NCI-H2081 treated with DMSO at 0.1 percent for 48 hours (cell line): ENCODE measurements at places on chromosomes 3 and 15.
A peak's percentile ranks its signal among the peaks of the same experiment; 100 is the strongest.

DNA sequence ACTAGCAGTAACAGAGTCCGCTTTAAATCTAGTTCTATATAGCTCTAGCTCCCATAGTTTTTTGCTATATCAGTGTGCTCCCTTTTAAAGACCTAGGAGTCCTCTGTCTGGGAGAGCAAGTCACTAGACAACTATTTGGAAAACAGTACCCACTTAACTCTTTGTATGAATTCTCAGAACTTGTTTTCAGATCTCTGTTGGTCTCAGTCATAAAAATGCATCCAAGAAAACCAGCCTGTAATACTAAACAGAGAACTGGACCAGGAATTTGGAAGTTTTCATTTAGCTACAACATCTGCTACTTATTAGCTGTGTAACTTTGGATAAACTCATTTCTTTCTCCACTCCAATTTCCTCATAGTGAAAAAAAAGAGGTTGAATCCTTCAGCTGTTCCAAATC, 56.9 kb upstream of the C3orf49 start:
- no peak for DNase-seq

- DNase-seq = no peak
Observed at GRCh38 chr15:67002368-67002767, 63.0 kb upstream of the SMAD3 start.

DNA sequence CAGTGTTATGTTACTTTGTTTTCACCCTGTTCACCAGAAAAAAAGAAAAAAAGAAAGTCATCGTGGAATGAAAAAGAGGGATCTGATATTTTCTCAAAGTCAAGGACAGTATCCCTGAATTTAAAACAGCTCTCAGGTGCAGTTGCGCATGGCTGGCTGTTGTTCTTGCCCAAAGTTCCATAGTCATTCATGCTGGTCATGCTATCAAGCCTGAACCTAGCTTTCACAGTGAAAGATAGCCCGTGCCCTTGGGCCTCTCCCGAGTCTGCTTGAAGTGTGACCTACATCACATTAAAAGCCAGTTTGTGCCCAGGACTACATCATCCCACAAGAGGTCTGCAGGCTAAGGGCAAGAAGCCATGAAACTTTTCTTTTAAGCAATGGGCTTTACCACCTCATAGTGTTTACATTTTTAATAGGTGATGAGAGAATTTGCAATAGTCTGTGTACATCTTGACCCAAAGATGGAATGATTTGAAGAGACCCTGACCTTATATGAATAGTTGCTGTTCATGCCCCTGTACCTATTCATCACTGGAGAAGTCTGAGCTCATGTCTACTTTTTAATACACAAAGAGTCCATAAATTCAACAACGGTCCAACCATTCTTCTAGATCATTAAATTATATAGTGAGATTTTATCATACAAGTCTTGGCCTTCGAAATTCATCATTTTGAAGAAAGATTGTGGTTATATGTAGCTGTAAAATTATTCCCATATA, 522.5 kb upstream of the MCTP2 start:
- no peak for DNase-seq

- DNase-seq = no peak
Observed at GRCh38 chr15:39193611-39194010, 387.3 kb upstream of the THBS1 start.

- DNase-seq = no peak
Observed at GRCh38 chr3:106826791-106827311, 550.4 kb upstream of the CCDC54 start.

DNA sequence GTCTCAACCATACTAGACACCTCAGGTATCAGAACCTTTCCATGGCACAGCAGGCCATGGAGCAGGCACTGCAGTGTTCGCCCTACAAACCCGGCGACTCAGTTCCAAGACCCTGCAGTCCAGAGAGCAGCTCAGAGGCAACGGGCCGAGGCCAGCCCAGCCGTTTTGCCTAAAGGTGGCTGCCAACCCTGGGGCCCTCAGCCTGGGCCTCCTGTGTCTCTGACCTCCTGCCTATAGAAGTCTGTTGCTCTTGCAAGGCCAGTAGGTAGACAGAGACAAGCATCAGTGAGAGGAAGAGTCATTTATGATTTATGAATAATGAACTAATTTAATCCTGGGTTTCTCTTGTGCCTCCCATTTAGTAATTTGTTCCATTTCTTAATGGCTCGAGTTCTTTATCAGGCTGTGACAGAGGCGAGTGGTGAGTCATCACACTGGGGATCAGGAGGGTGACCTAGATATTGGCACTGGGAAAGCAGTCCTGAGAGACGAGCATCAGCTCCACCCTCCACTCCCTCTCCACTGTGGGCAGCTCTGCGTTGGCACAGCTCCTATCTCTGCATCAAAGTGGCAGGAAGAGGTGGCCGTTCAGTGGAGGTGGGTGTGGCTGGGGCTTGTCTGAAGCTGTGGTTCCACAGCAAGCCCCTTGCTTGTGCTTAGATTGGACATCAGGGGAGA, 79.8 kb downstream of the ABHD5 start:
- no peak for DNase-seq

GRCh38 chr3:124559846-124560574, 170.2 kb upstream of the UMPS start:
- DNase-seq = peak; percentile 27

DNA sequence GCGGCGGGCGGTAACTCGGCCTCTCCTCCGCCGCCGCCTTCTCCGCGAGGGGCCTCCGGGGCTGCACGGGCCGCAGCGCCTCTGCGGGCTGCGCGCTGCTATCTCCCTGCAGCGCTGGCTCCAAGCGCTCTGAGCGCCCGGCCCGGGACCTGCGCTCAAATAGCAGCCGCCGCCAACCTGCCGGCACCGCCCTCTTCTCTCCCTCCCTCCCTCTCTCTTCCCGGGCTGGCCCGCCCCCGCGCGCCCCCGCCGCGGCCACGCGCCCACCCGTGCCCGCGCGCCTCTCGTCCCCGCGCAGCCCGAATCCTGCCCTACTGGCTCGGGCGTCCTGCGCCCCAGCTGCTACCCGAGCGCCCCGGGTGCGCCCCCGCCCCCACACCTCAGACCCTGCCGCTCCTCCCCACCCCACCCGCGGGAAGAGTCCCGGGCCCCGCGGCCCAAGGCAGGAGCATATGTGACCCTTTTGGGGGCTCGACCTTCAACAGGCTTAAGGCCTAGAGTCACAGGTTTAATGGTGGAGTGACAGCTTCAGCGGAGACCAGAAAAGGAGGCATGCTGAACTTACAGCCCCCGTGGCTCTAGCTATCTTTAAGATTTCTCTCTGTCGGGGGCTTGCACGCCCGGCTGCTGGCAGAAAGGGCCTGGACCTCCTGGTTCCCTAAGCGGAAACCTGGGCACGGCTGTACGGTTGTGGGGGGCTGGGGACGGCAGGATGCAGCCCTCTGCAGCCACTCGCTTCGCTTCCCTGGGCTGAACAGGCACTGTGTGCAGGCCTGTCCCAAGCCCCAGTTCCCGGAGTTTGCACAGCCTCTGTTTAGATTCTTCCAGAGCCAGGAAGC, at the start of gene CACNA2D2:
Gene CACNA2D2 (minus strand): TSS at position 131 of the 839 bp plus-strand sequence. CDS start 211 bp downstream, outside the sequence.
- DNase-seq = no peak

DNA sequence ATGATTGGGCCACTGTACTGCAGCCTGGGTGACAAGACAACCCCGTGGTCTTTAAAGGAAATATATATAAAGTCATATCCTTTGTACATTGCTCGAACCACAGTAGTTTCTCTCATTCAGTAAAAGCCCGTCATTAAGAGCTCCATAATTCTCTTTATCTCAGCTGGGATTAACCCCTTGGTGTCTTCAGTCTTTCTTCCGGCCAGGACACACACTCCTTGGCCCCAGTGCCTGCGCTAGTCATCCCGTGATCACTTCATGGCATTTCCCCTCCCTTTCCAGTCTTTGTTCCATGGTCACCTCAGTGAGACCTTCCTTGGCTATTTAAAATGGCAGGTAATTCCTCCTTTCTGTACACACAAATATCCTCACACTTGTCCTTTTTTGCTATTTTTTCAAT, 3.3 kb downstream of the RPL35A start:
- no peak for DNase-seq

DNA sequence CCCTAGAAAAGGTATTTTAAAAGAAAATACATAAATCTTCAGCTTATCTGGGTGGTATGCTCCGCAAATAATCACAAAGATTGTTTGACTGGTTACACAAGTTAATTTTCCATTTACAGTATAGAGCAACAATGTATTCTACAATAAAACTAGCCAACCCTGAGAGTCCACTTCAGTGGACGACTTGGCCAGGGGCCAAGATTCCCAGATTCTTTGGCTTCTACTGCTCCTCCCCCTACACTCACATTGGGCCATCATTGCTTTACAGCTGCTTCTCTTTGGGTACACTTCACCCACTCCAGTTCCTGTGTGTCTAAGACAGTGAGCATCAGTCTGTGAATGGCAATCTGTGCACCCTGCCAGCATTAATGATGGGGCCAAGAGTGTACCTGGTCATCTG, 17.2 kb upstream of the PRICKLE2 start:
- no peak for DNase-seq

DNA sequence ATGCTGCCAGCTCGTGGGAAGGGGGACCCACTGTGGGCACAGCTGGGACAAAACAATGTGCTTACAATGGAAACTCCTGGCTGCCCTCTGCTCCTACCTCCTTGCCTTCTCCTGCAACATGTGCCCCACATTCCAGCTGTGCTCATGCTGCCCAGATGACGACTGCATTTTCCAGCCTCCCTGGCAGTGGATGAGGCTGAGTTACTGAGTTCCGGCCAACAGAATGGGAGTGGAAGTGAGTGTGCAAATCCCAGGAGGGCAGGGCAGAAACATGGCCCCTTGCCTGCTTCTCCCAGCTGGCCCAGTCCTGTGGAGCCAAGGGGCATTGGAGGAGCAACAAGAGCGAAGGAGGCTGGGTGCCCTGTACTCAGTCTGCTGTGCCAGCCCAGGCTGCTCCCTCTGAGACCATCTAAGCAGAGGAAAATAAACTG, 17.1 kb downstream of the KLF15 start:
- no peak for DNase-seq

DNA sequence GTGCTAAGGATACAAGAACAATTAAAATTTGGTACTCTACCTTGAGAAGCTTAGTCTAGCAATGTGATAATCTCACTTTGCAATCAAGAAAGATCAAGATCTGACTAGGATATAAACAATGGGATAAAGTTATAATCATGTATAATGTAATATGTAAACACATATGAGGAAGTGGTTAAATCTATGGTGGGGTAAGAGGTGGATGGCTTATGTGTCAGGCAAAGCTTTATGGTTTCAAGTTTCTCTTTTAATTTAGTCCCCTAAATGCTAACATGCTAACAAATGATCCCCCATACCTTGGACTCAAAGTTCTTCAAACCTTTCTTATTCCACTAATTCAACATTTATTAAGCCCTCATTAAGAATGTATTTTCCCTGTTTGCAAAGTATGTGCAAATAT, 2.5 kb downstream of the RSL24D1 start:
- no peak for DNase-seq

- DNase-seq = no peak
Observed at GRCh38 chr3:64954995-64955636, 267.3 kb upstream of the ADAMTS9 start.

DNA sequence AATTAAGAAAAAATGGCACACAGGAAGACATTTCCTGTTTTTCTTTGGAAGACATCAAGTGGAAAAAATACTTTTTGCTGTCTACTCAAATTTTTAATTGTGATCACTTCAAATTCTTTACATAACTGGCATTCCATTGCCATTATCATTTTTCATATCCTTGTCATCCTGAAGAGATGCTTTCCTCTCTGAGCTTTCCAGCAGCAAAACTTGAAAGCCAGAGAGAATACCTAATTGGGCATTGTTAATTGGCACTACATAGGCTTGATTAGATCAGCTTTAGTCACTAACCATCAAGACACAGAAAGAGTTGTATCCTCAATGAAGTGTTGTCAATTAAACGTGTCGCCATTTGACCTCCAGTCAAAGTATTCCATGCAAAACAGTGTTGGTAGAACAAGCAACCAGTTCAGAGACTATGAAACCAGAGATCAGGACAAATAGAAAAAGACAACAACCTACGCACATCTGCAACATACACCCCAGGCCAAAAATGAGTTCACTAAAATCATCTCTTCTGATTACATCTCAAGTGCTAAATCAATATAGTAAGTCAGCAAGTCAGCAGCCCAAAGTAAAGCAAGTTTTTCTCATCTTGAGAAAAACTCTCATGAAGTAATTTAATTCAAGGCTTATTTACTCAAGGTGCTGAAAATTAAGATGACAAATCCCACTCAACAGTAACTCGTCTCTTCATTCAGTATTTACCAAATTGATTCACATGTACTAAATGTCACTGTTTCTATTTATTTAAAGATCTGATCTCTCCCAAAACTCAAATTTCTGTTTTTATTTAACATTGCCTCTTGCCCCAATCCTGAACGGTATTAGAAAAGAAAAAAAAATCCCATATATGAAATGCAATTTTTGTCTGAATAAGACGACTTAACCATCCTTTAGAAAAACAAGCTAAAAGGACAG, 123.0 kb downstream of the SUCLG2 start:
- no peak for DNase-seq

GRCh38 chr3:76378789-76379188, 593.4 kb upstream of the ZNF717 start:
- no peak for DNase-seq

DNA sequence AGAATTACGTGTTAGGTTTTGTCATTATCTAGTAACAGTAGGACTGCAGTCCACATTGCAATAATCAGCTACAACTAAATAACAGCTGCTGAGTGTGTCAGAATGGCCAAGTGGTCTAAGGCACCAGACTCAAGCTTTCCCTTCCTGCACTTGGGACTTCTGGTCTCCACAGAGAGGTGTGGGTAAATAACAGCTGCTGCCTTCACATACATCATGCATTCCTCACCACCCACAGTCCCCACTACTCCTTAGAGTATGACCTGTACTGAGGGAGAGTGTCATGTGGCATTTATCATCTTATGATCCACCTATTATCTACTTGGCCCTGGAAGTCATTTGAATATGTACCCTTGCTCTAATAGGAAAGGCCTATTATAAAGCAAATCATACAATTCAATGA, 22.2 kb upstream of the ZMAT3 start:
- DNase-seq = no peak

- DNase-seq = no peak
Observed at GRCh38 chr3:151871639-151872468, 1.6 kb upstream of the SUCNR1 start.

DNA sequence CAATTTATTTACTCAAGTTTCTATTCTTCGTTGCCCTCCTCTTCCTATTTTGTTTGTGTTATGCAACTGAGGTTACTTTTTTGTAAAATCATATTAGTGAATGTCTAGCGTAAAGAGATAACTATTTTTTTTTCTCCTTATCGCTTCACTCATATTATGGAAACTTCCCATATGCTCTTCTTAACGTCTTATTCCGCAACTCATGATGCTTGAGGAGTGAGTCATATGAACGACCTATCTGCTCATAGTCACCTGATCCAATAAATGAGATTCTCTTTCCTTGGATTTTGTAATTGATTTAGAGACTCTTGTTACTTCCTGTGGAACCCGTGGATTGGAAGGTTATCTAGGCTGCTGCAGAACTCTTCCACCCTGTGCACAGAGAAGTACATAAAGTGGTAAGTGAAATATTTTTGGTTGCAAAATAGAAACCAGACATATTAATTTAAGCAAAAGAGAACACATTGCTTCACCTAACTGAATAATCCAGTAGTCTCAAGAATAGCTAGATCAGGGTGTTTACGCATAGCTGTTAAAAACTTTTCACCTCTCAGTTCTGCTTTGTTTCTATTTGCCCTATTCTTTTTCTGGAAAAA, 719.3 kb upstream of the SGO1 start:
- DNase-seq = no peak
